ENCODE measurements at places on chromosomes 1 and 21.

GRCh38 chr1:246724016-246724730 is at the start of gene SCCPDH:
SCCPDH (plus strand) TSS chr1:246724409; CDS start chr1:246724423, 14 bp downstream.
- DNase-seq, result peak; percentile 63

- DNase-seq, result no peak
These were observed 341.0 kb upstream of the NEGR1 start for GRCh38 chr1:72623299-72623708.

DNA sequence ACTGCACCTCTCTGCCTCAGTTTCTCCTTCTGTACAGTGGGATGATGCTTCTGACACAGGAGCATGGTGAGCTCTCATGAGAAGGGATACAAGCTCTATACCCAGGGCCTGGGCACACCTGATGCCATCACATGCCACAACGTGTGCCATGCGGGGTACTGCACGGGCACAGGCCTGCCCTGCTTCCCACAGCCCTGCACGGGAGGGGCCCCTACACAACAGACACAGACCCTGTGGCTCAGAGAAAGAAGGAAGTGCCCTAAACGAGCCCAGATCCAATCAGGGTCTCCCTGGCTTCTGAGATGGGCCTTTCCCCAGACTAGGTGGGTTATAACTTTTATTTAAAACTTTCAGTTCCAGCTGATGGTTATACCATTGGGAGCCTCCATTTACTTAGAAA is 24.6 kb downstream of the C2CD2 start:
- DNase-seq, result no peak

- no peak for DNase-seq
These were observed 269.9 kb downstream of the BRINP3 start for GRCh38 chr1:190207733-190208132.

DNA sequence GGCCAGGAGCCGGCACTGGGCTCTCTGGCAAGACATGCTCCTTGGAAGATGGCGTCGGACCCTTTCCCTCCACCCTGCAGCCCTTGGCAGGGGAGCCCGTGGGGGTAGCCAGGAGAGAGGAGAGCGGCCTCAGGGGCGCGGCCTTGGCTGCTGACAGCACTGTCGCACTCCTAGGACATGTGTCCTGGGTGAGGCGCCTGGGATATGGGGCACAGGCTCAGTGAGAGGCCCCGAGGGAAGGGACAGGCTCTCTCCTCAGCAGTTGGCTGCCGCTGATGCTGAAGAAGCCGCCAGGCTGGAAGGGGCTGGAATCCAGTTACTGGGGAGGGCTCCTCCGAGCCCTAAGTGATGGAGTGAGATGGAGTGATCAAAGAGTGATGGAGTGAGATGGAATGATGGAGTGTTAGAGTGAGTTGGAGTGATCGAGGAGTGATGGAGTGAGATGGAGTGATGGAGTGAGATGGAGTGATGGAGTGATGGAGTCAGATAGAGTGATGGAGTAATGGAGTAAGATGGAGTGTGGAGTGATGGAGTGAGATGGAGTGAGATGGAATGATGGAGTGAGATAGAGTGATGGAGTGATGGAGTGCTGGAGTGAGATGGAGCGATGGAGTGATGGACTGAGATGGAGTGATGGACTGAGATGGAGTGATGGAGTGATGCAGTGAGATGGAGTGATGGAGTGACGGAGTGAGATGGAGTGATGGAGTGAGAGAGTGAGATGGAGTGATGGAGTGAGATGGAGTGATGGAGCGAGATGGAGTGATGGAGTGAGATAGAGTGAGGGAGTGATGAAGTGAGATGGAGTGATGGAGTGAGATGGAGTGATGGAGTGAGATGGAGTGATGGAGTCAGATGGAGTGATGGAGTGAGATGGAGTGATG is 27.6 kb upstream of the PKP1 start:
- no peak for DNase-seq

DNA sequence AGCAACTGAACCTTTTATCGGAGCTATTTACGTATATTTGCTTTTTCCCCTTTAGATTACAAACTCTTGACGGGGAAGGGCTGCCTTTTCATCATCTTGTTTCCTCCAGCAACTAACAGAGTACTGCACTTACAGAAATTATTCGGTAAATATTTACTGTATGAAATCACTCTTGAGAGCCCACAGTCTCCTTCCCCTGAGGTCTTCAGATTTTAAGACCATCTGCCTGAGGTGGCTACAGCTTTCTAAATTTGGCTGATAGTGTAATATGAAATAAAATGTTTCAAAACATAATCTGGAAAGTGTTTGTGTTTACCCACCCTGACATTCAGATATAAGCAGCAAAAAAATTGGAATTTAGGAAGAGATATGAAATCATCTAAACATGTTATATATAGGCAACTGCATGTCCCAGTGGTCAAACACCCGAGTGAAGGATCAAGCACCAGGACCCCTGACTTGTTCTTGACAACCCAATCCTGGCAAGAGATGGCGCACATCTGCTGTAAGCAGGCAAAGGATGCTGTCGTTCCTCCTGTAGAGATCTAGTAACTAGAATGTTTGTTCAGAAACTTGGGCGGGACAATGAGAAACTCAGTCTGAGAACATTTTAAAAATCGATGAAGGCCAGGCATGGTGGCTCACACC is 60.9 kb downstream of the SIPA1L2 start:
- DNase-seq, result no peak

DNA sequence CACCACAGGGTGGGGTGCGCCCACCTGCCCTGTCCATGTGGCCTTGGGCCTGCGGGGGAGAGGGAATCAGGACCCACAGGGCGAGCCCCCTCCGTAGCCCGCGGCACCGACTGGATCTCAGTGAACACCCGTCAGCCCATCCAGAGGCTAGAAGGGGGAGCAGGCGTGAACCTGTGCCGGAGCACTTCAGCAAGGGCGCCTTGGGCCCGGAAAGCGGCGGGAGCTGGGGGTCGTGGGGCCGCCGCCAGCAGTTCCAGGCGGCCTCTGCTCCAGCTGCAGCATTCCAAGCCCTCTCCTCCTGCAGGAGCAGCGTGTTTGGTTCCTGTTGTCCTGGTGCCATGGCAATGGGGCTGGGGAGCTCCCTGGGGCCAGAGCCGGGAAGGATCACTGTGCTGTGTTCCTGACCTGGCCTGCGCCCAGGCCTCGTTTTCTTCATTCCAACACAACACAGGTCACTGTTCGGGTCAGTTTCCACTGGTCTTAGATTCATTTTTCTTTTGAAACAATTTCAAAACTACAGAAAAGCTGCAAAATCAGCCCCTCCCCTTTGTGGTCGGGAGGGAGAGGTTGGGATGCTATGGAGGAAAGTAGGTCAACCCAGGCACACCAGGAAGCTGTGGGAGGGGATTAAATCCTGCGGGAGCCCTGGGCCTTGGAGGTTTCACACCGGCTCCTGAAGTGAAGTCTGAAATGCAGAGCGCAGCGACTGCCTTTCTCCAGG is 18.8 kb downstream of the SLX9 start:
- no peak for DNase-seq

DNA sequence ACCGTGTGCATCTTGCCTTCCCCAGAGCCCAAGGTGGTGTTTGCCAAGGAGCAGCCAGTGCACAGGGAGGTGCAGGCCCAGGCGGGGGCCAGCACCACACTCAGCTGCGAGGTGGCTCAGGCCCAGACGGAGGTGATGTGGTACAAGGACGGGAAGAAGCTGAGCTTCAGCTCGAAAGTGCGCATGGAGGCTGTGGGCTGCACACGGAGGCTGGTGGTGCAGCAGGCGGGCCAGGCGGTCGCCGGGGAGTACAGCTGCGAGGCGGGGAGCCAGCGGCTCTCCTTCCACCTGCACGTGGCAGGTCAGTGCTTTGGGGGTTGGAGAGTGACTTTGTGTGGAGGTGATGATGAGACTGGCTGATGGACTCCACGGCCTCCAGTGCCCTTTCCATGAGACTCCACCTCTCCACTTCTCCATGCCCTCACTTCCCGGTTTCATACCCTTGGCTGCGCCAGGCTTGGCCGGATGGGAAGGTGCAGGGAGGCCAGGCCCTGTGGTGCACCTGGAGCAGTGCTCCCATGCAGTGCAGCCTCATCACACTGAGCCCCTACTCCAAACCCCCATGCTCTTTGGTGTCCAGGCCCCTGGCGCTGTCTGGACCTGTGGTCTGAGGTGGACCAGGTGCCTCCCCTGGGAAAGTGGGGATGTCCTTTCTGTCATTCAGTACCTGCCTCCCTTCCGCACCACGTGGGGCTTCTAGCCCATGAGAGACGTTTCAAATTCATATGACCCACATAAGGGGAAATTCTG is 49.0 kb downstream of the OBSCN start:
- no peak for DNase-seq

- no peak for DNase-seq
These were observed 28.1 kb upstream of the PM20D1 start for GRCh38 chr1:205878026-205878425.

GRCh38 chr1:81695741-81696140 is 105.0 kb upstream of the ADGRL2 start:
- no peak for DNase-seq

DNA sequence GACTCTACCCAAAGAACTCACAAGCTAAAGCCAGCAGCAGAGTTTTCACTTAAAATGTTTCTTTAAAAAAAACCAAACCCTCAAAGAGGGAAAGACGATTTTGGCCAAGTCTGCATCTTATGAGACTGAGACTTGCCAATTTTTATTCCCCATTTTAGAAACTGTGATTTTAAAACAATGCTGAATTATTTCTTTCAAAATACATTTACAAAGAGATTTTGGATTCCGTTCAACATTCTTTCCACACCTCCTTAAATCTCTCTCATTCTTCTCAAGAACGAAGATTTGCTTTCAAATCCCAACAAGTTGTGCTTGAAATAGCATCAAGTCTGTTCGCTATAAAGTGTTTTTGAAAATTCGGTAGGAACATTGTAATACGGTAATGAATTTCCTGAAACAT is 133.9 kb upstream of the VANGL1 start:
- no peak for DNase-seq

- DNase-seq, result no peak
These were observed 34.0 kb upstream of the DISP3 start for GRCh38 chr1:11444907-11445306.

- DNase-seq, result peak; percentile 22
These were observed 135.9 kb downstream of the TM2D1 start for GRCh38 chr1:61588736-61589672.

- DNase-seq, result no peak
These were observed 15.7 kb downstream of the PTAFR start for GRCh38 chr1:28160782-28161266.

GRCh38 chr1:46489169-46489637 is 433 bp upstream of the DMBX1 start:
- DNase-seq, result no peak

- DNase-seq, result no peak
These were observed 1.7 kb downstream of the TFF3 start for GRCh38 chr21:42313501-42313969.

GRCh38 chr1:85297855-85298629 is 21.6 kb upstream of the BCL10 start:
- peak; percentile 63 for DNase-seq

- no peak for DNase-seq
These were observed 69.1 kb downstream of the HSF2BP start for GRCh38 chr21:43590194-43590593.

GRCh38 chr1:230977761-230978490 is 735 bp downstream of the TTC13 start:
- peak; percentile 14 for DNase-seq

GRCh38 chr1:187645651-187646050 is 816.9 kb downstream of the PLA2G4A start:
- no peak for DNase-seq

- no peak for DNase-seq
These were observed 17.2 kb downstream of the NFYC start for GRCh38 chr1:40708750-40709099.

Measured in stimulated activated CD8-positive, alpha-beta memory T cell treated with anti-CD3 and anti-CD28 coated beads, Interleukin-2, amount 100 ng/mL, for 48 hours (primary cell).